ENCODE measurements at places on chromosomes 16 and 17.

GRCh38 chr16:69166221-69166833 lies 20.6 kb upstream of the SNTB2 start:
- DNase-seq, result no peak

DNA sequence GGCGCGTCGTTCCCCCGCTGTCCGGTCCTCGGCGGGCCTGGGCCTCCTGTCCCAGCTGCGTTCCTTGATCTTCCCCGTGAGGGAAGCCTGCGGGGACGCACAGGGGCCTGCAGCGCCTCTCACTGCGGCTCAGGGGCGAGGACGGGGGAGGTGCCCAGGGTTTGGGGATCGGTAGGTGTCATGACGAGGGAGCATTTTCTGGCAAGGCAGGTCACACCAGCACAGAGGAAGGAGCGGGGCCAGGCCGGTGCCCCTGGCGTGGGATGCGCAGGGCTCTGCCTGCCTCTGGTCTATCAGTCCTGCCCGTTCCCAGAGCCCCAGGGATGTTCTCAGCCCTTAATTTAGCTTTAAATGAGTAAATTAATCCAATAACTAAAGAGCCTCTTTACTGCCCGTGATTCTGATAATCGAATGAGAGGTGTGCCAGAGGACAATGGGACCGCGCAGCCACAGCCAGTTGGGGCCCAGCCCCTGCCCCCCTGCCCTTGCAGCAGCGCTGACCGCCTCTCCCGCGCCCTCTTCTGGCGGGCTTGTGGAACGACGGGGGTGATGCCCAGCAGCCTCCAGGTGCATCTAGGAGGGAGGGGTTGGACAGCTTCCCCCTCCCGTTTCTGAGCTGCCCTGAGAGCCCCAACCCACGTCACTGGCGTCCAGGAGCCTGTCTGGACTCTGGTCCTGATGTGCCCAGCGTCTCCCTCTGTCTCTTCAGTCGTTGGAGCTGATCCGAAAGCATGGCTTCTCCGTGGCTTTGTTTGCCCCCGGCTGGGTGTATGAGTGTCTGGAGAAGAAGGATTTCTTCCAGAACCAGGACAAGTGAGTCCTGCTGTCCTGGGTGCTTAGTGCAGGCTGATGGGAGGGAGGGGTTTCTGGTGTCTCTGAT lies 7.9 kb downstream of the ENGASE start:
- no peak for DNase-seq

DNA sequence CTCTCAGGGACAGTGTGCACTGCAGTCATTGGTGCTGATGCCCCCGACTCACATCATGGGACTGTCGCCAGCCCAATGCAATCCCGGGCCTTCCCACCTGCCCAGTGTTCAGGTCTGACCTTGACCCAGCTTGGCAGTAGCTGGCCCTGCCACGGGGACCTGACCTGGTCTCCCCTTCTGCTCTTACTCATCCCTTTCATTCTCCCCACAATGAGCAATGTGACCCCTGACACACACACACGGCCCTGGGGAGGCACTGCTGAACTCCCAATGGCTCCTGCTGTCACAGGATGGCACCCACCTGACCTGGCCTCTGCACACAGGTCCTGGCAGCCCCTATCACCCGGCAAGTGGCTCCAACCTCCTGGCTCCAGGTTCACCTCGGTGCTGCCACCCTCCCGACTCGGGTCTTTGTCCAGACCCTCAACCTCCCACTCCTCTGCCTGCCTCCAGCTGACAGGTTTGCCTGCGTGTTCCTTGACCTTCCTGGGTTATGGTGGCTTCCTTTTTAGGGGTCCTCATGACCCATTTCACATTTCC lies 6.6 kb downstream of the CD300C start:
- DNase-seq, result no peak

GRCh38 chr16:53061701-53062159 lies 6.9 kb downstream of the CHD9 start:
- no peak for DNase-seq

GRCh38 chr17:70128727-70129238 lies 40.5 kb upstream of the KCNJ2 start:
- no peak for DNase-seq

DNA sequence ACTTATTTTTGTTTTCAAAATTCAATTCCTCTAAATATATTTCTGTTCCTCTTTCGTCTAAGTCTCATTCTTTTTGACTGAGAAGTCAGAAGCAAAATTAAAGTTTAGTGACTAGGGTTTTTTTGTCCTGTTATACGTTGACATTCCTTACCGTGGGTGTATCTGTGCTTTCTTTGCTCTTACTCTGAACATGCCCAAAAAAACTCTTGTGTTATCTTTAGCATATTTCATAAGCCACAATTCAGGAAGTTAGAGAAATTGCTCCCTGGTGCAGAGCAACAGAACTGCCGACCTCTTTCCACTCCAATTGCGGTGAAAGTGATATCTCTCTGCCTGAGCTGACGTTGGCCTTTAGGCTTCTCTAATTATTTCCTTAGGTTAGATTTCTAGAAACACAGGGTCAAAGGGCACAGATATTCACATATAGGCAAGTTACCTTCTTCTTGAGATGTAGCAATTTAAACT lies 65.7 kb downstream of the CENPV start:
- no peak for DNase-seq

Data from renal cortex interstitium (tissue), 15 donors.